Foreskin keratinocyte (primary cell): ENCODE measurements at places on chromosomes 12 and 14.
A peak's percentile ranks its signal among the peaks of the same experiment; 100 is the strongest.

DNA sequence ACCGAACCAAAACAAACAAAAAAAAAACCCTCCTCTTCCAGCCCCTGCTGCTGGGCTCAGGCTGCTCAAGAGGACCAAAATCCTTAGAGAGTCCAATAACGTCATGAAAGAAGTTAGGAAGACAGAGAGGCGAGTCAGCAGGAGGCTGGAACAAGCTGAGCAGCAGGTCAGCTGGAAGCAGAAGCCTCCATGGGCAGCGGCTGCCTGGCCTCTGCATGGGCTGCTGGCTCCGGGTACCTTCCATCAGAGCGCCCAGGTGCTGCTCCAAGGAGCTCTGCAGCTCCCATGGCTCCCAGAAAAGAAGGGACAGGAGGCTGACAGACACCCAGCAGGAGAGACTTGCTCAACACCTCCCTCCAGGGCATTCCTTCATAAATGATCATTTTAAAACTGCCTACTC is 3.2 kb upstream of the KRT2 start:
- DNase-seq: no peak

DNA sequence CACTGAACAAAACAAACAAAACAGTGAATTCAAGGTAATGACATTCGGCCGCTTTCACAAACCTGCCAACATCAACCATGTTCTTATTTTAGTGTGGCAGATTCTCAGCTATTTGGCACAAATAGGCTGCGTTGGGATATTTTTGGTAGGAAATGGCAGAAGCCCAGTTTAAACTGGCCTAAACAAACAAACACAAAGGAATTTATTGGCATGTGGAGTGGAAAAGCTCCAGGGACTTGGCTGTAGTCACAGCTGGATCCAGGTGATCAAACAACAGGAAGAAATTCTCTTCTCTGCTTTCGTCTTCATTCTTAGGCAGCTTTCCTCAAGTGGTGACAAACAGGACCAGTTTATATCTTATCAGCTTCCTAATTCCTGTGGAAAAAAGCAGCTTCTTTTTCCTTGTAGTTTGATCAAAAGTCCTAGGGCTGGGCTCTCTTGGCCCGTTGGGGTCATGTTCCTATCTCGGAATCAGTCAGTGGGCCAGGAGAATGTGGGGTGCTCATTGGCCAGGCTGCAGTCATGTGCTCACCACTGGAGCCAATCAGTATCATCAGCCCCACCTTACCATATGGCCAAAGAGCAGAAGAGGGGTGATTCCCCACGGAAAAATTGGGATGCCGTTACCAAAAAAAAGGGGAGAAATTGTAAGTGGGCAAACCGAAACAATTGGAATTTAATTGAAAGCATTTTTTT is 22.6 kb downstream of the C12orf75 start:
- DNase-seq: no peak

- no peak for DNase-seq
Observed at GRCh38 chr12:91040096-91040755, 17.6 kb downstream of the KERA start.

DNA sequence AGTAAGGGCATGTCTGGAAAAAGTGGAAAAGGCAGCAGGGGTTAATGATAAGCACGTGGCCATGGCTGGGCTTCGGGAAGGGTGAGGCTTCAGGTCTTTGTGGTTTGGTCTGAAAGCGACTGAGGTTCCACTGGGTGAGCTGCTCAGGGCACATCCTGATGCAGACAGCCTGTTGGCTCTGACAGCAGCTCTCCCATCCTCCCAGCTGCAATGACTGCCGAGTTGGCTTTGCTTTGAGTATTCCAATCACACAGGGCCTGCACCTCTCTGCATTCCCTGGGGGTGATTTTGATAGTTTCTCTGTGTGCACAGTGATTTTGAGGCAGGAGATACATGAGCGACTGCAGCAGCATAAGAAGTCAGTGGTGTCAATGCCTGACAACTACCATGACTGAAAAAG is 390.7 kb downstream of the APAF1 start:
- no peak for DNase-seq

DNA sequence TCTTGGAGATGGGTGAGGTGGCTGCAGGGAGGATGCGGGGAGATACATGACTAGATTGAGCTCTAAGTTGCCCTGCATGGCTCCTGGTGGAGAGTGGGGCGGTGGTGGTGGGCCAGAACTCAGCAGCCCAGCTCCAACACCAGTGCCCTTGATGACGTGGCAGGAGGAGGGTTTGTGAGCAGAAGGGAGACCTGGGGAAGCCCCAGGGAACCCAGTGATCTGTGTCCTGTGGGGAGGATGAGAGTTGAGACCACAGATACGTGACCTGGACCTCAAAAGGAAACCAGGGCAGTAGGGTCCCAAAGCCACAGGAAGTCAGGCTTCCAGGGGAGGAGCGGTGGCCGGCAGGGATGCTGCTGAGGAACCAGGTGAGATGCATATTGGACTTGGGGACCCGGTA is 989.1 kb upstream of the TMEM132C start:
- no peak for DNase-seq

DNA sequence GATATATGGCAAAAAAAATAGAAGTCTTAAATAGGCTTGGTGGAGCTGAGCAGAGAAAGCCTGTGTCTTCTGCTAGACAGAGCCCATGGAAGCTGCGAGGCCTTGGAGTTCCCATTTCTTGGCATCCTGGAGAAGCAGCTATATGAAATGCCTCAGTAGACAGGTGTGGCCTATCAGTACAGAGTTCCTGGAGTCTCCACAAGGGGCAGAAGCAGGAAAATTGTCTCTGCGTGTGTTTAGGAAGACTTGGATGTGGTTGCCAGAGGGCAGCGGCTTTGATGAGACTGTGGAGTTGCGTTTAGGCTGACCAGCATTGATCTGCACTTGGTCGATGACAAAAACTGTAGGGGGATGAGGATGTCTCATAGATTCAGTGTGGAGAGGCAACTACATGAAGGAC is 334.5 kb upstream of the SEL1L start:
- DNase-seq: no peak

DNA sequence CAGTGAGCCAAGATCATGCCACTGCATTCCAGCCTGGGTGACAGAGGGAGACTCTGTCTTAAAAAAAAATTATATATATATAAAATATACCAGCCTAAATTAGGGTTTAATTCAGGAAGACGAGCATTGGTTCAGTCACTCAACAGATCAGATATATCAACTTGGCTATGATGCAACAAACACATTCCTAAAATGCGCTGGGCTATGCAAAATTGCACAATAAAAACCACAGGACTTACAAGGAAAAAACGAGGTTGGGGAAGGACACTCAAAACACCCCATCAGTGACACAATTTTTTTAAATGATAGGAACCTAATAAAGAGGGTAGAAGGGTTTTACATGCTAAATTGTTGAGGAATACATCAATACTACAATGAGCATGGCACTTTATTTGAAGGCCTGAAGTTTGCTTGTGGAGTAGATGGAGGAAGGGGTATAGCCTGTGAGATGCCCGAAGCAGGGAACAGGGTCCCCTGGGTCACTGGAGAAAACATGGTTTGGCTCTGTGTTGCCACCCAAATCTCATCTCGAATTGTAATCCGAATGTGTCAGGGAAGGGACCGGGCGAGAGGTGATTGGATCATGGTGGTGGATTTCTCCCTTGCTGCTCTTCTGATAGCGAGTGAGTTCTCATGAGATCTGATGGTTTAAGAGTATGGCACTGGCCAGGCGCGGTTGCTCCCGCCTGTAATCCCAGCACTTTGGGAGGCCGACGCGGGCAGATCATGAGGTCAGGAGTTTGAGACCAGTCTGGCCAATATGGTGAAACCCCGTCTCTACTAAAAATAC is 71.2 kb downstream of the TNFAIP2 start:
- DNase-seq: no peak

- DNase-seq: no peak
Observed at GRCh38 chr14:68994056-68994455, 15.0 kb upstream of the ACTN1 start.

- peak; percentile 79 for DNase-seq
Observed at GRCh38 chr12:14768823-14769405, 34.4 kb downstream of the WBP11 start.

GRCh38 chr12:54056110-54056509 is 2.5 kb downstream of the HOXC4 start:
- DNase-seq: no peak

DNA sequence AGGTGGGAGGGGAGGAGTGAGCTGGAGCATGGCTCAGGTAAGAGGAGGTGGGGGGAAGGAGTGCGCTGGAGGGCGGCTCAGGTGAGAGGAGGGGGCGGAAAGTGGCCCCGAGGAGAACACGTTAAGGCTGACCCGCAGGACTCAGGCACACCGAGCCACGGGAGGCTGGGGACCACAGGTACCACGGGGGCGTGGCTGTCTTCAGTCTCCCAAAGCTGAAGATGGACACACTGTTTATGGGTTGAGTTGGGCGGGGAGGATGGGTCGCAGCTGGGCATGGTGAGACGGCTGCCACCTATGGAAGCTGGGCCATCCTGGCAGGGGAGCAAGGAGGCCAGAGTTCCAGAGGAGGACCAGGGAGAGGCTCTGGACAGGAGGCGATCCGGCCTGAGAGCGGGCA is 23.5 kb downstream of the UBR7 start:
- DNase-seq: no peak

GRCh38 chr12:58850826-58851225 is 69.5 kb downstream of the LRIG3 start:
- peak; percentile 58 for DNase-seq

DNA sequence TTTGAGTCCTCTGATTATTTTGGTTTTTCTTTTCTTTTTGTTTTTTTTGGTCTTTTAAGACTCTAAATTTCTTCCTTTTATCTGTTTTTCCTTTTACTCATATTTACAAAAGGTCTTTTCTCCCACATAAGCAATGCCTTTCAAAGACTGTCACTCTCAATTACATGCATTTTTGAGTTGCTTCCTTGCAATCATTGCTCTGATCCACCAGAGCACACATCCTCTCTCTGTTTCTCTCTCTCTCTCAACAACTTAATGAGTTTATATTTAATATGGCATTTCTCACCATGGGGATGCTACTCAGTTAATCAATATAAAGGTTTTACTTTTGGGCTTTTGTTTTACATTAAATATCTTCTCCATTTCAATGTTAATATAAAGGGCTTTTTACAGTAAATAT is 62.7 kb upstream of the OR10AD1 start:
- no peak for DNase-seq

DNA sequence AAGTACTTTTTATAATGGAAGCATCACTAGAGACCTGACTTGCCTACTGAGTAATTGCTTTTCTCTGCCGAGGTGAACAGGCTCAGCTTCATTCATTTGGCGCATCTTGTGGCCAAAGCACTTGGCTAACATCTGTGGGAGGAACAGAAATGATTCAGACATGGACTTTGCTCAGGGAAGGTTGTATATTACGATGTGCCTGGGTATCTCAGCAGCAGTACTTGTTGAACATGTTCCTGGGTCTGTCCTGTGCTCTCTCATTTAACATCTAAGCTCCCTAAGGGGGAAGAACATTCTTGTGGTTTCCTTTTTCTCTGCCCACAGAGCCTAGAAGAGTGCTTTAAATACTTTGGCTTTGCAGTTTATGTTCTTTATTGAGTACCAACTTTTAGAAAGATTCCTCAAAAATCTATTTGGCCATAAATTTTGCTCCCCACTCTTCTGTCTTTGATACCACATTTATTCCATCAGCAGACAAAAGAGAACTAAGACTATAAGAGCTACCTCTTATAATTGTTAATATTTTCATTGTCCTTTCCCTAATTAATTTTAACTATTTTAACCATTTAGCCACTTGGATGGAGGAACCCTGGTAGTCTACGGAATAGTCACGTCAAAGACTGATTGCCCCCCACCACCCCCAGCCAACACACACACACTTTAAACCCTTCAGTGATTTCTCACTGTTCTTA is 101.2 kb upstream of the EGLN3 start:
- DNase-seq: peak; percentile 95

- DNase-seq: no peak
Observed at GRCh38 chr14:76828339-76829012, 2.3 kb downstream of the LRRC74A start.

DNA sequence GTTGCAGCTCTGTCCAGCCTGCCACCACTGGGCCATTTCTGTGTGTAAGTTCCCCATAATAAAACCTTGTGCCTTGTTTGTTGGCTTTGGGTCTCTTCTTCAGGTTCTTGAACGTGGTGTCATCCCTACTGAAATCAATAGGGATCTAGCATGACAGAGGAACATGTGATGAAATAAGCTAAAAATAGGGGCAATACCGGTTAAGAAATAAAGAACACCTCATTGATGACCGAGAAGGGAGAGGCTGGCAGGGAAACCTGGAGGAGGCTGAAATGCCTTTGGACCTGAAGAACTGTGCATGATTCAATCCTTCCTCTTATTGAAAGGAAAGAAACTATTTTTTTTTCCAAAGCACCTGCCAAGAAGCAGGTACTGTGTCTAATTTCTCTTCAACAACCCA is 172.3 kb downstream of the PPM1H start:
- no peak for DNase-seq

GRCh38 chr12:105083031-105083430 is 1.2 kb downstream of the ALDH1L2 start:
- DNase-seq: no peak

DNA sequence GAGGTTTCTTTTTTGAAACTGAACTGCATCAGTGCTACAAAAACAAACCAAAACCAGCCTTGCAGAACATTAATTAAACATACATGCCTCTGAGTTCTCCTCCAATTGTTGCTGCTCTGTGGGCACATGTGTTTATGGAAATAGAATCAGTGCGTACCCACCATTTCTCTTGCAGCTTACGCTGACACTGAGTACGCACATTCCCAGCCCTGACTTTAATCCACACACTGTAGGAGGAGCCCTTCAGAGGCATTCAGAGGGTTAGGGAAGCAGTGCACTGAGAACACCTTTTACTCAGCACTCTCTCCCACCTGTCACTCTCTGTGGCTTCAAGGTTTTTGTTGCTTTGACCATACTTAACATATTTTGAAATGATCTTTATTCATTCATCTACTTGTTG is 250.5 kb upstream of the PWP1 start:
- no peak for DNase-seq

DNA sequence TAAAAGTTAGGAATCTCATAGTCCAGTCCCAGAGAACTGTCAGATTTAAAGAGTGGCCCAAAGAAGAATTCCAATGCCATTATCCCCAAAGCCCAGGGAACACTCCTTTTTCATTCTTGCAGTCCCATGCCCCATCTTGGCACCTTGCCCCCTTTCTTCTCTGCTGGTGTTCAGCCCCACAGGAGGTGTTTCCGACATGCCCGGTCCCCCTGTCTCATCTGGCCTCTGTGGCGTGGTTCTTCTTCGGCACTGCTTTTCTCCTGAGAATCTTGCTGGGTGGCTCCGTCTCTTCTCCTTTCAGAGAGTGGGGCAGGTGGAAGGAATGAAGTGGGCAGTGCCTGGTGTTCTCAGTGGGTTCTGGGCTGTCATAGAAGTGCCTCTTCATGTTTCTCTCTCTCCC is 64.7 kb downstream of the VCPKMT start:
- no peak for DNase-seq

GRCh38 chr12:118371321-118372282 is 1.1 kb downstream of the TAOK3 start:
- no peak for DNase-seq

- no peak for DNase-seq
Observed at GRCh38 chr12:117085318-117085947, 13.8 kb downstream of the TESC start.

GRCh38 chr14:51674294-51675002 is 22.7 kb downstream of the FRMD6 start:
- peak; percentile 61 for DNase-seq
